Liver (tissue), 10 donors: ENCODE measurements at places on chromosomes 12 and 14. TPM values are rescaled to one million over a fixed set of nuclear protein-coding genes. Genes with fewer than 3 reads are reported as not detected.

Gene TMEM132C
- total RNA-seq: 0.08 TPM

Gene COQ5
- total RNA-seq: 29.9 TPM

Gene PDE6H
- not detected for total RNA-seq

Gene CLEC4D
- total RNA-seq: 0.51 TPM

- DNase-seq: no peak
These were observed 854.0 kb upstream of the SEL1L start for GRCh38 chr14:82387699-82388098.

GRCh38 chr14:105836160-105836559, 309.8 kb downstream of the TMEM121 start:
- no peak for DNase-seq

DNA sequence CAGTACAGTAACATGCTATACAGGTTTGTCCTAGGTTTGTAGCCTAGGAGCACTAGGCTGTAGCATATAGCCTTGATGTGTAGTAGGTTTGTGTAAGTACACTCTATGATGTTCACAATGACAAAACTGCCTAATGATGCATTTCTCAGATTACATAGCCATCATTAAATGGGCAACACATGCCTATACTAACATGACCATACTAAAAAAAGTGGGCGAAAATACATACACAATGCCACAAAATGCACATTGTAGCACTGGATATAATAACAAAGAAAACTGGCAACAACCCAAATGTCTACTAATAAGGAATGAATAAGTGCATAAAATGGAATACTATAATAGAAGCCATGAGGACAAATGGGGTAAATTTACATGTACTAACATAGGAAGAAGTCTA, 31.3 kb upstream of the NDUFA12 start:
- DNase-seq: no peak

DNA sequence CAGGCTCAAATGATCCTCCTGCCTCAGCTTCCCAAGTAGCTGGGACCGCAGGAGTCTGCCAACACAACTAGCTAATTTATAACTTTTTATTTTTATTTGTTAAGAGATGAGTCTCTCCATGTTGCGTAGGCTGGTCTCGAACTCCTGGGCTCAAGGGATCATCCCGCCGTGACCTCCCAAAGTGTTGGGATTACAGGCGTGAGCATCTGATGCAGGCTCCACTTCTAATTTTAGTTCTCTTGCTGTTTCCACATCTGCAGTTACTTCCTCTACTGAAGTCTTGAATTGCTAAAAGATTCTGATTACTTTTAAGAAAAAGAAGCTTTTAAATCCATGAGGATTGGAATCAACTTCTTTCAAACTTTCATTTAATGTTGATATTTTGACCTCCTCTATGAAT, 13.4 kb upstream of the SNX6 start:
- DNase-seq: no peak

- no peak for DNase-seq
These were observed 14.9 kb upstream of the TAC3 start for GRCh38 chr12:57031138-57031725.

- DNase-seq: no peak
These were observed 178.0 kb downstream of the GRIP1 start for GRCh38 chr12:66500841-66501240.
